ENCODE measurements at places on chromosomes 1 and 21.

DNA sequence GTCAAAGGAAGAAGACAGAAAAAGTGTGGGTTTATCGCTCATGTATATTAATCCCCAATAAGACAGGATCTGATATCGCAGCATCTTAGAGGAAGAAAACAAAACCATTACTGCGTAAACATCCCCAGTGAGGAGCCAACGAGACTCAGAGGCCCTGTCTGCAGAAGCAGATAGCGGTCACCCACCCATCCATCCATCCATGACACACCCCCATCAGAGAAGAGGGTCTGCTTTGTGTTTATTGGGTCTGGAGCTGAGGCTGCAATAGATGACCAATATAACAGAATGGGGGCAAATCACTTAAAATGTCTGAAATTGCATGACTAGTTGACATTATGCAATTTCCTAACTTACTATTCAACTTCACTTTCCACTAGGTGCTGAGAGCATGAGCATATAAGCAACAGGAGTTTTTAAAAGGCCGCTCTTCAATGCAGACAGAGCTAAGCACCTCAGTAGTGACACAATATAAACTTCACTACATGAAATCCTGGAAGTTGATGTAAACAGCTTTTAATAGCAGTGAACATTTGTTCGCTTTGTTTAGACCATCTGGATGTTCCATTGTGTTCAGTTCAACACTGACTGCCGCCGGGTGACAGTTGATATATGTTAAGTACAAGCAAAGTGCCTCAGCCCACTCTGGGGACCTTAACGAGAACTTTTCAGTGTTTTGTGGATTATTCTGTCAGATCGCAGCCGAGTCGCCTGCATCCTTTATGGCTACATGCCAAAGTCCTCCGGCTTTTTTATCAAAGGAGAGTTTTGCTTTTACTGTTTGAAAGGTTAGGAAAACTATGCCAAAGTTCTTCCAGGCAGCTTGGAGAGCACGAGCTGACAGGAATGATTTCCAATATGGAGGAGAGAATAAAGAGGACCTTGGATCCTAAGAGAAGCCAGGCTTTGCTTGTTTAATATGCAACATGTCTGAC lies 167.5 kb downstream of the ZNF281 start:
- DNase-seq: peak; percentile 90

- peak; percentile 37 for DNase-seq
Measured at GRCh38 chr1:78045926-78046778, at the start of gene GIPC2. Gene GIPC2 (plus strand): TSS chr1:78045966. CDS start chr1:78046095, 129 bp downstream.

GRCh38 chr21:45011911-45012661 lies 62.3 kb upstream of the ADARB1 start:
- peak; percentile 93 for DNase-seq

- no peak for DNase-seq
Measured at GRCh38 chr1:201842472-201843027, 13.6 kb downstream of the IPO9 start.

- DNase-seq: no peak
Measured at GRCh38 chr1:206680279-206680678, 4.4 kb upstream of the MAPKAPK2 start.
